ENCODE measurements at places on chromosomes 4 and X.

DNA sequence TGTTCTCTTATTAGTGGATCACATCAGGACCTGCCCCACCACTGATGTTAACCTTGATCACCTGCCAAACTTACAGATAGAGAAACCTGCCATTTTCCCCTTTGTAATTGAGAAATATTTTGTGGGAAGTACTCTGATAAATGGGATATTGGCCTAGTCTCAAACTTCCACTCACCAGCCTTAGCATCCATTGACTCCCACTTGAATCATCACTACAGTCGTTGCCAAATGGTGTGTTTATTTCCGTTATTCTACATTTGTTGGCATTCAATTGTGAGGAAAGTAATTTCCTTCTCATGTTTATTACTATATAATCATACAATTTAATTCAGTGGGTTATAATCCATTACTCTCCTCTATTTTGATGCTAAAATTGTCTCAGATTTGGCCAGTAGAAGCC, 156.4 kb upstream of the CXCL13 start:
- DNase-seq = no peak

- no peak for DNase-seq
These were observed 16.8 kb upstream of the NAT8L start for GRCh38 chr4:2042204-2042946.

GRCh38 chrX:45358392-45358791, 157.7 kb upstream of the DIPK2B start:
- DNase-seq = no peak

DNA sequence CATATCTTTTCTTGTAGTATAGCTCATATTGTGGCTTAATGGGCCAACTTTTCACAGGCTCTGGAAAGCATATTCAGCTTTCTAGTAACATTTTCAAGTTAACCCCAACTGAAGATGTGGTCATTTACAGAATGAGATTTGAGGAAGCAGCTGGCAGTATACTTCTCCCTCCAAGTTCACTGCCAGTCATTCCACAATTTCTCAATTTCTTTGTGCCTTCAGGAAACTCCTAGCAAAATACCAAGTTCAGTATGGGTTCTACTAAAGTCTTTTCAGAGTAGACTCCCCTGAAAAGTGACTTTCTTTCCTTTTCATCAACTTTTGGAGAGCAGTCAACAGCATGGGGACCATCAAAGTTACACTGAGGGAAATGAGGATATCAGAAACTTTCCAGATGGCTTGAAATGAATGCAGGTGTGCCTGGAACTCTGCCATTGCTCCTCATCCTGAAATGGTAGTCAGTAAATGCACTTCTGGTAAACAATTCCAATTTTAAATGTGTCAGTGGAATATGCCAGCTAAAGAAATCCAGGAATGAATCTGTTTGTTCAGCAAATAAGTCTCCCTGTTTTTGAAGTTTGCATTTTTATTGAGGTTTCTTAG, 81.5 kb upstream of the TEX13D start:
- no peak for DNase-seq

- no peak for DNase-seq
These were observed 53.1 kb downstream of the FANCB start for GRCh38 chrX:14819769-14820168.

DNA sequence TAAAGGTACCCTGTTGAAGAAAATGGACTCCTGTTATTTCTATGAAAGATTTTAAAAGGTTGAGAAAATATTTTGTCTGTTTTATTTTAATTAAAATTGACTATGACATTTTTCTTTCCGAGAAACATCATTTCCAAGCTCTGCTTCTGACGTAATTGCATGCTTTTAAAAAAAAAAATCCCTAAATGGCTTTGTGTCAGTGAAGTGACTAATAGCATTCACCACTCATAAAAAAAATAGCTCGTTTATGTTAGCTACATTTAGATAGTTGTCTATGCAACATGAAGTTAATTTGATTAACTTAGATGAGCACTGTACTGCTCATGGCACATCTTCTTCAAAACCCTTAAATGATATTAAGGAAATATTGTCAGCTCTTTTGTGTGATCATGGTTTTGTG, 105.1 kb upstream of the KLHL13 start:
- no peak for DNase-seq

- DNase-seq = no peak
These were observed 1075.7 kb upstream of the PABPC4L start for GRCh38 chr4:135277068-135277979.

- no peak for DNase-seq
These were observed 92.2 kb upstream of the GATB start for GRCh38 chr4:151853034-151853433.

- DNase-seq = no peak
These were observed 72.8 kb downstream of the DHX15 start for GRCh38 chr4:24511371-24512063.

DNA sequence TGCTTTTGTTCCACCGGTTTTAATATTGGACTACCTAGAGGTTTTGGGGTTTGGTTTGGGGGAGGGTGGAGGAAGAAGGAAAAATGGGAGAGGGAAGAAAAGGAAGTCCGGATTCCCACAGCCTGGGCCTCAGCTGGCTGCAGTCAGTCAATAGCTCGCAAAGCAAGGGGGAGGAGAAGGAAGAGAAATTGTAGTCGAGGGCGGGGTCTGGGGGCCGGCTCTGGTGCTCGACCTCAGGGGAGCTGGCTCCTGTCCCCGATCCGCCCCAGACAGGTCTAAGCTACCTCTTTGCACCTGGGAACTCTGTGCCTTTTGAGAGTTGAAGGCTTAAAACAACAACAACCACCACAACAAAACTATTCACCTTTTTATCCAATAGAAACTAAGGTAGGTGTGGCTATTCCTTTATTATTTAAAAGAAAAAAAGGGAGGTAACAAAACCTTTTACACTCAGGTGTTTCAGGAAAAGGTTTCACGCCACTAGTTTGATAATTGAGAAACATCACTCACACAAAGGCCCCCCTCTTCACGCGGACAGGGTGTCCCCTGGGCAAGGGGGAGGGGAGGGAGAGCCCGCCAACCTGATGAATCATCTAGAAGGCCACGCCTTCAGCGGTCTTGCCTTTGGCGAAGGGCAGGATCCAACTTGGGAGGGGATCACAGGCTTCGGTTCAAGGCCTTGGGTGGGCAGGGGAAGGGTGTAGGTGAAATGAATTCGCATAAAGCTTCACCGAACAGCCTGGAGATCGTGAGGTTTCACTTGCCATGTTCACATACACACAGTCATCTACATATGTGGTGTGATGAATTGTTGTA, 1.6 kb upstream of the LNX1 start:
- DNase-seq = no peak

- no peak for DNase-seq
These were observed 22.3 kb downstream of the INPP4B start for GRCh38 chr4:142823796-142824195.
